Bladder microvascular endothelial cell (primary cell): ENCODE measurements at places on chromosomes 11 and 22. TPM values are rescaled to one million over a fixed set of nuclear protein-coding genes. Genes with fewer than 3 reads are reported as not detected.

CECR2 gene
- total RNA-seq, result under 0.01 and 0.06 TPM in 2 replicates

ST14 gene
- total RNA-seq, result 0.06 TPM in 1 of 2 replicates, not detected in the other

PIK3C2A gene
- total RNA-seq, result 44.0 and 73.1 TPM in 2 replicates

CST6 gene
- total RNA-seq, result 0.49 and 1.1 TPM in 2 replicates

HIC2 gene
- total RNA-seq, result 1.9 and 4.2 TPM in 2 replicates

CSNK2A3 gene
- total RNA-seq, result 0.81 and 7.4 TPM in 2 replicates

ART1 gene
- total RNA-seq, result not detected in 2 replicates

OR51B5 gene
- total RNA-seq, result not detected in 2 replicates

ZNRF3 gene
- total RNA-seq, result 1.6 and 2.8 TPM in 2 replicates

DEAF1 gene
- total RNA-seq, result 26.9 and 27.6 TPM in 2 replicates

LDHAL6A gene
- total RNA-seq, result not detected in 2 replicates

PGA4 gene
- total RNA-seq, result not detected in 2 replicates

PIH1D2 gene
- 0.63 and 0.97 TPM in 2 replicates for total RNA-seq

MYOD1 gene
- total RNA-seq, result not detected in 2 replicates
